ENCODE measurements at places on chromosomes 6 and 20.

GRCh38 chr6:80163754-80164187, 57.3 kb downstream of the BCKDHB start:
- peak; percentile 57 for DNase-seq

GRCh38 chr20:53760025-53760441, 166.4 kb upstream of the ZNF217 start:
- no peak for DNase-seq

- no peak for DNase-seq
Observed at GRCh38 chr6:37636116-37636515, 61.6 kb downstream of the MDGA1 start.

GRCh38 chr6:36306375-36306774, 30.3 kb downstream of the BNIP5 start:
- no peak for DNase-seq

DNA sequence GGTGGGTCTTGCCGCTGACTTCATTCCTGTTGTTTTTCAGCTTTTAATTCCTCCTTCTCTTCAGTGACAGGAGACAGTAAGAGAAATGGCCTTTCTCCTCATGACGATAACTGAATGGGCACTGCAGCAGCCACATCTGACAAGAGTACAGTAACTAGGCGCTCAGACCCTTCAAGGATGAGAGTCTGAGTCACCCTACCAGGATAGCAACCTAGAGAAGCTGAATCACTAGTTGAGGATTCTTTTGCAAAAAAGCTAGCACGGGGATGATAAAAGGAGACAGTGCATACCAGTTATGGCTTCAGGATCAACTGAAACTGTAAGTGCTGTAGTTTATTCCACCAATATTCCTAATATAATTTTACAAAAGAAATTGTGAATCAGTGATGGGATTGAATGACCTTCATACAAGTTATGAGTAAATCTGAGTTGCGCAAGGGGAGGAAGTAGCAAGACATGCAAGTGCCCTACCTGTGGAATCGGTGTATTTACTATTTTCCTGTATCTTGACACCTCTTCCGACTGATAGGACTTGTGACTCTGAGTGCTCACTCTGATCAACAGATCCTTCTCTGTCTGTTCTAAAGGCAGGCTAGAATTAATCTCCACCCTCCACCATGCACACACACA, 161.8 kb upstream of the GRIK2 start:
- no peak for DNase-seq

DNA sequence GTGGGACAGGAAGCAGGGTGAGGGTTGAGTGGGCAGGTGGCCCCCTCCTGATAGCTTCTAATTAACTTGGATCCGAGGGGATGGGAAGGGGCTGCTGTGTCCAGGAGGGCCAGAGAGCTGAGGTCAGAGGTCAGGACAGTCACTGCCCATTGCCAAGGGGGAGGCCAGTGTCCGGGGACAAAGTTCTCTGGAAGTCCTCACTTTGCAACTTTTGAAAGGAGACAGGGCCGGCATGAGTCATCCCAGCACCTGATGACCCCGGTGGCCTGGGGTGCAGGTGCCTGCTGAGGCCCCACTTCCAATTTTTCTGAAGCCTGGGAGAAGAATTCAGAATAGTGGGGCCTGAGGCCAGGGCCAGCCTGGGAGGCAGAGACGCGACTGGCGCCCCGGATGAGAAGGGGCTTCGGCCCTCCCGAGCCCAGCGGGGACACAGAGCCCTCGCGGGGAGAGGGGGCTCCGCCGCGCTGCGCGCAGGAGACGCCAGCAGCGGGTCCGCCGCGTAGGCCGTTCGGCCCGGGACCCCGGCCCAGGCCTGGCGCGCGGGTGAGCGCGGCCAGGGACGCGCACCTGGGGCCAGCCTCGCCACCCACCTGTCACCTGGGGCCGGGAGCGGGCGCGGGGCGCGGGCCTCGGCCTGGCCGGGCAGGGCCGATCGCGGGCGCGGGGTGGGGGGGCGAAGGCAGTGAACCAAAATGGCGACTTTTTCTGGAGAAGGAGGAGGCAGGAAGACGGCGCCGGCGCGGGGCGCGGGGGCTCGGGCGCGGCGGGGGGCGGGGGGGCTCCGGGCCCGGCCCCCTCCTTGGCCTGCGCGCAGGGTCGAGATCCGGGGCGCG, 586 bp downstream of the ZNF512B start:
- DNase-seq: no peak

- DNase-seq: peak; percentile 74
Observed at GRCh38 chr20:45044084-45044573, 56.8 kb downstream of the KCNS1 start.

GRCh38 chr6:132135409-132135808, 184.2 kb upstream of the CCN2 start:
- DNase-seq: no peak

GRCh38 chr20:45771182-45771759, 20.4 kb downstream of the WFDC3 start:
- DNase-seq: peak; percentile 81

GRCh38 chr6:142058551-142059290, 74.0 kb upstream of the GJE1 start:
- DNase-seq: no peak

DNA sequence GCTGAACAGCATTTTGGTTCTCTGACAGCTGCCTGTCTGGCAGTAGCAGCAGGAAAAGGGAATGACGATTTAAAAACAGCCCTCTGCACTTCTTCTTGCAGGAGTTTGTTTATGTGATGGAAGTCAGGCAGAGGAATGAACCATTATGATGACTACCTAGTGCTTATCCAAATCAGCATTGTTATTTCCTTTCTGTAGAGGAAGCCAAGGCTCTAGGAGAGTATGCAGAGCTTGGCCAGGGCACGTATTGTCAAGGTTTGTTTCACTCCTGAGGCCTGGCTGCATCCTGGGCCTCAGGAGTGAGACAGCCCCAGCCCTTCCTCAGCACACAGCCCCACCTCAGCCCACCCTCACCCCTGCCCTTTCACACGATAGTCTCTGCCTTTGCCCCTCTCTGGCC, 68.5 kb downstream of the FAM229B start:
- no peak for DNase-seq

DNA sequence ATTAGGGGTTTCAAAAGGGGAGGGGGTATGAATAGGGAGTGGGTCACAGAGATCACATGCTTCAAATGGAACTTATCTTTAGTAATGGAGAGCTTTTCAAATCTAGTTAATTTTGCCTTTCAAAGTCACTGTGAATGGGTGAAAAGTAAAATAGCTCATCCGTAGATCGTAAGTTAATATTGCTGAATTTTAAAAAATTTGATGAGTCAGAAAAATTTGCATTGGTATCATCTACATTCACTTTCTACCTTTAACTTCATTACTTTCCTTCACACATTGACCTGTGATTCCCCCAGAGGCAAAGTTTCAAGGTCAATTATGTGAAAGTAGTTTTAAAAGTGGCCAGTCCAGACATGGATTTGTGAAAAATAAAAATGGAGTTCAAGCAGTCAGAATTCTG, 139.0 kb upstream of the SLC35B3 start:
- no peak for DNase-seq

GRCh38 chr6:37535759-37536490, 36.2 kb upstream of the CCDC167 start:
- peak; percentile 38 for DNase-seq

DNA sequence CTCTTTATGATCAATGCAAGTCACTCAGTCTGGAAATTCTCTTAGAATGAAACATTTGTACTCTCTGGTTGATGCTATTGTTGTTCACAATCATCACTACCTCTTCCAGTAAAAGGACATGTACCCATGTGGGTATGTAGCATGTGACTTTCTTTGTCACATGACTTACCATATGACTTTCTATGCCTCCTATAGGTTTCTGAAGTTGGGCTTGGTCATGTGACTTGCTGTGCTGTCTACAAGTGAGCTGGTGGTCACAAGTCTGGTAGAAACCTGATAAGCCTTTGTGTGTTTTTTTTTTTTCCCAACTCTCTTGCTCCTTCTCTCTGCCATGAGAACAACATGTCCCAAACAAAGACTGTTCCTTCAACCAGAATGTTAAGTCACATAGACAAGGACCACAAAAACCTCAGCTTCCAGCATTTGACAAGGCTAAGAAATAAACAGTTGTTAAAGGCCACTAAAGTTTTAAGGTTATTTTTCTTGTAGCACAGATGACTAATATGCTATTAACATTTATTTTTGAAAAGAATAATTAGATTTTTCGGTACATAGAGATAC, 379.2 kb upstream of the SLC35B3 start:
- no peak for DNase-seq

DNA sequence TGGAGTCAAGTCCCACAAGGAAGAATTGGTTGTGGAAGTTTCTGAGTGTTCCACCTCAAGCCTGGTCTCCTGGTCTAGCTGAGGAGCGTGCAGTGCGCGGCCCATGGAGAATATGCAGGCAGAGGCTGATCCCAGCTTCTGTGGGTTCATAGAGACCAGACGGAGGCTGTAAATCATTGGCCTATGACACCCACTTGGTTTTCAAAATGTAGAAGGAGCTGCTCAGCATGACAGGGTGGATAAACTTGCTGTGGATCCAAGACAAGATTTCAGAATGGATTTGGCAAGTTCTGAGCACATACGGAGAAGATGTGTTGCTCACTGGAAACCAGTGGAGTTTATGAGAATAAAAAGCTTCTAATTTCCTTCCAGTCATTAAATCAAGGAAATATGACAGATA, 744 bp downstream of the KIF25 start:
- no peak for DNase-seq

GRCh38 chr6:72132427-72132826, 246.1 kb downstream of the RIMS1 start:
- no peak for DNase-seq

DNA sequence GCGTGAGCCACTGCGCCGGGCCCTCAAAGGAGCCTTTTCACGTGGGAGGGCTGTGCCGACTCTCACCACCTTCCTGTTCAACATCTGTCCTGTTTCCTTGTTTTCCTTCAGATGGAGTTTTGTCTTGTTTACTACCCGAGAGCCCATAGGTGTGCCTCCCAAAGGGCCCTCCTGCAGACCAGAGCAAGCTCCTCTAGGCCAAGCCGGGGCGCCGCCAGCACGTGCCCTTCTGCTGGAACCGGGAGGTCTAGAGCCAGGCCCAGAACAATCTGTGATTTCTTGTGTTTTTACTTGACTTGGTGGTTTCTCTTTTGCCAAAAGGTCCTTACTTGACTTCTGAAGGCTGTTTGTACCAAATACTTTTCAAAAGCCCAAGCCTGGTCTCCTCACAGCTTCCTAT, 8.0 kb upstream of the DNAJC5 start:
- no peak for DNase-seq

- DNase-seq: peak; percentile 59
Observed at GRCh38 chr6:34132486-34133185, 13.3 kb downstream of the GRM4 start.

GRCh38 chr6:71393471-71393870, 104.9 kb downstream of the OGFRL1 start:
- DNase-seq: no peak

GRCh38 chr6:168909288-168909687, 344.4 kb downstream of the THBS2 start:
- DNase-seq: no peak

GRCh38 chr6:151805286-151805840, 2.1 kb upstream of the ESR1 start:
- no peak for DNase-seq

- no peak for DNase-seq
Observed at GRCh38 chr6:4287811-4288244, 152.5 kb upstream of the ECI2 start.
